Islet precursor cell (in vitro differentiated cells): ENCODE measurements at places on chromosomes 3 and 15.
A peak's percentile ranks its signal among the peaks of the same experiment; 100 is the strongest.

GRCh38 chr15:67072958-67073357 is 7.6 kb downstream of the SMAD3 start:
- DNase-seq: no peak

- DNase-seq: no peak
These were observed 499.4 kb upstream of the MDFIC2 start for GRCh38 chr3:70811880-70812279.

DNA sequence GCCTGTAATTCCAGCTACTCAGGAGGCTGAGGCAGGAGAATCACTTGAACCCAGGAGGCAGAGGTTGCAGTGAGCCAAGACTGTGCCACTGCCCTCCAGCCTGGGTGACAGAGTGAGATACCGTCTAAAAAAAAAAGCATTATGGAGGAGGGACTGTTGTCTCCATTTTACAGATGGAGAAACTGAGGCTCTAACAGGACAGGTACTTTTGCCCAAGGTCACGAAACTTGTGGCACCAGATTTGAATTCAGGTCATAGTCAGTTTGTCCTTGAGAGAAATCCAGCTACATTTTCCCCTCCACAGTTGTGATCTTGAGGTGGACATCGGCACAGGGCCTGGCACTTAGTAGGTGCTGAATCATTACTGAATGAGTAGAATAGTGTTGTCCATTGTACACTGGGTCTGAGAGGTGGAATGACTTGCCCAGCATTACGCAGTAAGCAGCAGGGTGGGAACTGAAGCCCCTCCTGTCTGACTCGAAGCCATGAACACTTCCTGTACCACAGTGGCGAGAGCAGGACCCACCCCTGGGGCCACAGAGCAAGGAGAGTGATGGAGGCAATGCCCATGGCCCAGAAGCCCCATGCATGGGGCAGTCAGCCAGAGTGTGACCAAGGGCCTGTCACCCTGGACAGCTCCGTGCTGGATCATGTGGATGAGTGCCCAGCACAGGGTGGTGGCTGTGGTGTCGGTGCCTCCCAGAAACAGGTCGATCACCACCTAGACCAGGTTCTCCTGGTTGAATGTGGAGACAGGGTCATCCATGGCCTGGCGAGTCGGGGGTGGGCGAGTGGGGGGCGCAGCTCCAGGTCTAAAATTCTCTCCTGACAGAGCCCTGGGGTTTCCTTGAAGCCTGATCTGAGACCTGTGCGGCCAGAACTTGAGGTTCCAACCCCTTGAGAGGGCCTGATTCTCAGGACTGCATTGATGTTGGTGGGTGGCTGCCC is 20.4 kb upstream of the PARL start:
- peak; percentile 61 for DNase-seq

GRCh38 chr15:27271258-27271657 is 300.3 kb downstream of the GABRG3 start:
- DNase-seq: no peak

DNA sequence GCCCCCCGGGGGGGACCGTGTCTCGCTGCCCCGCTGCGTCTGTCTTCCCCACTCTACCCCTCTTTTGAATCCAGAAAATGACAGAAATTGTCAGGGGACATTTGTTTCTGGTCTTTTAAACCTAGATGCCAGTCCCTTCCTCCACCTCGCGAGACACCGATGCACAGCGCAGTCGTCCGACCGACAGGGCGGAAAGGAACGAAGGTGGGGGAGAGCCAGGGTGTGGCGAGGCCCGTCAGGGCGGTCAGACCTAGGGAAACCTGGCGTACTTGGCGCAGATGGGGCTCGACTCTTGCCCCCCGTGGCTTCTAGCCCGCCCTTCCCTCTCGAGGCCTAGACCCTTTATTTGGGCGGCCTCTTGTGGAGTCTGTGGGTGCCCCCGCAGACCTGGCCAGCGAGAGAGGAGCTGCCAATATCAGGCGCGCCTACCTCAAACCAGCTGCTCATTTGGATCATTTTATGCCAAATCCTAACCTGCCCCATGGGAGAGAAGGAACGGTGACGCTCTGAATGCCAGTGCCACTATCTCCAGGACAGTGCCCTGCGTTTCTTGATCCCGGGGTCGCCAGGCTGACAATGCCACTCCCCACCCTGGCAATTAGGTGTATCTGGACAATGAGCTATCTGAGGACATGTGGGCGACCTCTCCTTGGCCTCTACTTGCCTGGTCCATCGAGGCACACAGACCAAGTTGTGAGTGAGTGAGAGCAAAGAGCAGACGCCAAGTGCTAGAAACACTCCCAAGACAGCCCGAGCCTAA is 500 bp upstream of the RAB6B start:
- DNase-seq: no peak

DNA sequence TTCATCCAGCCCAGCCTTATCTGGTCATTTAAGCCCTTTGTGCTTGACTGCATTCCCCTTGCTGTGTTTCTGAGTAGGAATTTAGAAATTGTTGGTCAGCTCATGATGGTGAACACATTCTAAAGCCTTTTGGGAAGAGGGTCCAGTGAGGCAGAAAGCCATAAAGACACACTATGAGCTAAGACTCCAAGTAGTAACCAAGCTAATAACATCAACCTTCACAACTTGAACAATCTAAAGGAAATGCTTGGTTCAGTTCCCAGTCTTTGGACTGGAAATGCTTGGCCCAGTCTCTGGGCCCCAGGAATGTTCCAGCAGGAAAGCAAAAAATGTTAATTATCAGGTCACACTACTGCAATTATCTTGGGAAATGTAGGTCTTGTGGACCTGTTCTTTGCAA is 7.7 kb downstream of the PLSCR1 start:
- peak; percentile 78 for DNase-seq

- DNase-seq: no peak
These were observed 45.7 kb downstream of the EHHADH start for GRCh38 chr3:185207931-185208746.

DNA sequence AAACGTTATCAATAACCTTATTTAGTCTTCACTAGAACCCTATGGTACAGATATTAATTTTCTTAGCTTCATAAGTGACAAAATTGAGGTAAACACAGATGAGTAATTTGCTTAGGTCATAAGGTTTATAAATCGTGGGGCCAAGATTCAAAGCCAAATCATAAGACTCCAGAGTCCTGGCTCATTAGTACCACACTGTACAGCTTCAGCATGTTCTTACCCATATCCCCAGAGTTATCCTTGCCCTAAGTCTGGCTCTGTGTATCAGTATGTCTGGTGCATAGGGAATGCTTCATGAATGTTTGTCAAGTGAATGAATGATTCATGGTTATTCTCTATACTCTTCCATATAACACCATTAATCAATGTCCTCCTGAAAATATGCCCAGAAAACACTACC is 45.6 kb upstream of the ST3GAL6 start:
- DNase-seq: no peak

DNA sequence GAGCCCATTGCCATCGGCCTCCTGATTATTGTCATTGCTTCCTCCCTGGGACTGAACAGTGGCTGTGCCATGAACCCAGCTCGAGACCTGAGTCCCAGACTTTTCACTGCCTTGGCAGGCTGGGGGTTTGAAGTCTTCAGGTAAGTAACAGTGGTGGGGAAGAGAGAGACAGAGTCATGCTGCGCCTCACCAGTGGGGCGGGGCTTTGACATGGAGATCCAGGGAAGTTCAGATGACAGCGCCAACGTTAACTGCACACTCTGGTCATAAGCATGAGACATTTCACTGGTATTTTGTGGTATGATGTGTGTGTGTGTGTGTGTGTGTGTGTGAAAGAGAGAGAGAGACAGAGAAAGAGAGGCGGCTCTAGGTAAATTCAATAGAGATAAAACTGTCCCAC is 41.0 kb downstream of the AQP9 start:
- no peak for DNase-seq

- DNase-seq: no peak
These were observed 857.7 kb downstream of the OTOL1 start for GRCh38 chr3:162354356-162354755.

- no peak for DNase-seq
These were observed 123.1 kb downstream of the NEO1 start for GRCh38 chr15:73175382-73175781.

DNA sequence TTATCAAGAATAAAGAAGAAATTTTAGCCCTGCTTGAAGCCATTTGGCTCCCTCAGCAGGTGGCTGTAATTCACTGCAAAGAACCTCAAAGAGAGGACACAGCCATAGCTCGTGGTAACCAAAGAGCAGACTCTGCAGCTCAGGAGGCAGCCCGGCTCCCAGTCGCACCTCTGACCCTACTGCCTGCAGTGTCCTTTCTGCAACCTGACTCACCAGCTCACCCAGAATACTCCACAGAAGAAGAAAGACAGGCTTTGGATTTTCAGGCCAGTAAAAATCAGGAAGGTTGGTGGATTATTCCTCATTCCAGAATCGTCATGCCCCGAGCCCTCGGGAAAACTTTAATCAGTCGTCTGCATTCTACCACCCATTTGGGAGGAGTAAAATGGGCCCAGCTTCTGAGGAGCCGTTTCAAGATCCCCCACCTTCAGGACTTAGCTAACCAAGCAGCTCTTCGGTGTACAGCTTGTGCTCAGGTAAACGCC is 38.6 kb downstream of the ZBTB11 start:
- DNase-seq: peak; percentile 78

DNA sequence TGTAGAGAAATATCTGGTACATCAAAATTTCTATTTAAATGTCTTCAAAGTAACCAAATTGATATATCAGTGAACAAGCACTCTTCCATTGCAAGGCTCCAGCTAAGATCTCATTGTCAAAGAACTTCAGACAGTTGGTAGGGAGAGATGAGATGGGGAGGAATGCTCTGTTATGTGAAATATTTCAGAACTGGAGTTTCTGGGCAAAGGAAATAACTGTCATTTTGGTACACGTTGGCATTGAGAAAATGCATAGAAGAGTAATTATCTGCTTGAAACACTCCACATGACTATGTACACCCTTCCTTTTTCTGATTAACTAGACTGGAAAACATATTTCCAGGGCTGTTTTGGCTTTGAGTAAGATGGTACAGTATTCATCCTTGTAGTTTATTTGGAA is 297.5 kb upstream of the RASGRP1 start:
- DNase-seq: no peak

DNA sequence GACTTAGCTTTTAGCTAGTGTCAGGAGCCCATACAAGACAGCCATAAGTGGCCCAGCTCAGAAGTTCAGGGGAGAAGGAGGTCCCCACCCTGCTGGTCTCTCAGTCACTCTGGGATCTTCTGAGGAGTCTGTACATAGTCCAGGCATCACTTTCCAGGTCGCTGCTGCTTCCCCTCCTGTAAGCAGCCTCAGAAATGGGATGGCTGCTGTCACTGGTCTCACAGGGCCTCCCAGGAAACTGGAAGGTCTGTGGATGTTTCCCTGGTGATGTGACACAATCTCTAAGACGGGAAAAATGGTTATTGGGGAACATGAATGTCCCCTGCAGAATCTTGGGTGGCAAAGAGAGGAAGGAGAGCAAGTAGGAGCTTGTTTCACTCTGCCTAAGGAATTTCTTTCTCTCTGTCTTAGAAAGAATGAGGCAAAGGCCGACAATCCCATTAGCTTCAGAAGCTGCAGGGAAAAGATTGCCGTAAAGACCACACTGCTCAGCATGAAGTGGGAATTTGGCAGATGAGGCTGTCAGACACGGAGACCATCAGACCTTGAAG is 43.2 kb upstream of the TNFAIP8L3 start:
- no peak for DNase-seq

GRCh38 chr3:143419611-143420010 is 300.0 kb downstream of the CHST2 start:
- no peak for DNase-seq

GRCh38 chr3:113717818-113718217 is 21.4 kb upstream of the USF3 start:
- DNase-seq: no peak

- no peak for DNase-seq
These were observed 28.8 kb upstream of the PLSCR2 start for GRCh38 chr3:146498002-146498736.

- DNase-seq: no peak
These were observed 57.3 kb downstream of the TRAT1 start for GRCh38 chr3:108879915-108880314.

DNA sequence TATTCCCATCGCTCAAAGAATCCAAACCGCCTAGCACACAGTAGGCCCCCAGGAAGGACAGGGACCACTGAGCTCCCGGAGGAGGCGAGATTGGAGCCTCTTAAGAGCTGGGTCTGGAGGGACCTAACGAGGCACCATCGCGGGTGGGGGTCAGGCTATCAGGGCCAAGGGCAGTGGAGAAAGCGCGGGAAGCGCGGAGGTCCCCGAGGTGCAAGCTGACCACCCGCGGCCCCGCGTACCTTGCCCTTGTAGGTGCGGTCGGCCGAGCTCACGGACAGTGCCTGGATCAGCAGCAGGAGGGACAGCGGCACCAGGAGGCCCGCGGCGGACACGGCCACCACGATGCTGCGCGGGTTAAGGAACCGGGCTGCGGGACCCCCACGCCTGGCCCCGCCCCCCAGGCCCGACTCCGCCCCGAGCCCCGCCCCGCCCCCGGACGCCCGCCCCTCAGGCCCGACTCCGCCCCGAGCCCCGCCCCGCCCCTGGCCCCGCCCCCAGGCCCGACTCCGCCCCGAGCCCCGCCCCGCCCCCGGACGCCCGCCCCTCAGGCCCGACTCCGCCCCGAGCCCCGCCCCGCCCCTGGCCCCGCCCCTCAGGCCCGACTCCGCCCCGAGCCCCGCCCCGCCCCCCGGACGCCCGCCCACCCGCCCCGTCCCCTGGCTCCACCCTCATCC is 3.9 kb downstream of the ZDHHC19 start:
- no peak for DNase-seq

GRCh38 chr3:38121451-38121831 is 15.5 kb downstream of the ACAA1 start:
- DNase-seq: no peak

DNA sequence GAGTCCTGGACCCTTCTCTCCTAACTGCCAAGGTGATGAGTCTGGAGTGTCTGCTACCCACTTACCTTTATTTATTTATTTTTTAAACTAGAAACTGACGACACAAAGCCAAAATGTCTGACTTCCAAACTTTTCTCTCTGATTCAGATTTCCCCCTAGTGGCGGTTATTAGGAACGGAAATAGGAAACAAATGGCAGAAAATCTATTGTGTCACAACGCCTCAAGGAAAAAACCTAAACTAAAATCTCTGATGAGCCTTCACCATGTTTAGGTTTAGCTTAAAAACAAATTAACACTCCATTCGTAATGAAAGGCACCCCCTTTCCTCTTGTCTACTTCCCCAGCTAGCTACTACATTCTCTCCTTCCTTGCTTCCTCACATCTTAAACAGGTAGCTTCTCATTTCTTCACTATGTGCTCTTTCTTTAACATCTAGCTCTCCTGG is 94.0 kb upstream of the MEX3B start:
- no peak for DNase-seq

- DNase-seq: no peak
These were observed 74.6 kb downstream of the ARHGEF26 start for GRCh38 chr3:154195620-154196356.

DNA sequence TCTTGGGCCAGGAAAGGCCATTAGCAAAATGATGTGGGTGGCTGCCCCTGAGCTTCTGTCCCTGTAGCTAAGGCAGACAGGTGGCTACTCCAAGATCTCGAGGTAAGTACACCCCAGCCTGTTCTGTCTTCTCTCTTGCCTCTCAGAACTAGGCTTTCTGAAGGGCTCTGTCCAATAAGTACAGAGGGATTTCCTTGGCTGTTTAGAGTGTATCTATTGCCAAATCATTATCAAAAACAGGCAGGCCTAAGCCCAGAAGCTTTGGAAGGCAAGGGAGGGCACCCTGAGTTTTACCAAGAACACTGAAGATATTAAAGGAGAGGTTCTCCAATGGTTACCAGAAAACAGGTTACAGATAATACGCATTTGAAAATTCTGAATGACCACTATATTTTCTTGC is 156.6 kb downstream of the MYRIP start:
- no peak for DNase-seq
